ENCODE measurements at places on chromosomes 4 and X.

GRCh38 chr4:138897811-138898226 is 117.8 kb upstream of the NOCT start:
- no peak for DNase-seq

DNA sequence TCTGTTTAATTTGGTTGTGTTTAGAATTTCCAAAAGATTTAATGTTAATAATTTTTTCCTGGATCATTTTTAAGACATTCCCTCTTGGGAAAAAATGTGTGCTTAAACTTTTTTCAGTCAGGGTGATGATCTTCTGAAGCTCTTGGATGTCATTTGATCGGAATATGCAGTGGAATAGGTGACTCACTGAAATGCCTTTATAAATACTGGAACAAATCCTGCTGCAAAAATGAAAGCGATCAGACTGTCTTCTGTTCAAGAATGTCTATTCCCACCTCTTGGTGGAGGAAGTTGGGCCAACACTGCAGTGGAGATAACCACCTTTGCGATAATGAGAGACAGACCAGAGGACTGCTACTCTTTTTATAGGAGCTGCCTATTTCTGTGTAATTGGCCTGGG is 46.7 kb downstream of the LARP1B start:
- DNase-seq: no peak

GRCh38 chr4:83606898-83607297 is 71.0 kb downstream of the GPAT3 start:
- DNase-seq: no peak

DNA sequence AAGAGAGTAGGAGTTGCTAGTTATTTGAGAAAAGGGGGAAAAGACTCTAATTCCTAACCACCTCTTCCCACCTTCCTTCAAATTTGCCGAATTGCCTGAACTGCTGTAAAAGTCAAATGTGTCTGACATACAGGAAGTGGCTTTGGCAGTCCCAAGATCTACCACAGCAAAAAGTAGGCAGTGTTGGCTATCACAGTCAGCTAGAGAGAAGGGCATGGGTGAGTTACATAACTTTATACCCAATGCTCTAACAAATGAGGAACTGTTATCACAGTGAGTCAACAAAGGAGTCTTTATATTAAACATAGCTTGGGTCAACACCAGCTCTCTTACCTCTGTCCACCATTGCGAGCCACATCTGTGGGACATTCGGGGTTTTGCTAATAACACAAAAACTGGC is 2.4 kb upstream of the MBNL3 start:
- no peak for DNase-seq

DNA sequence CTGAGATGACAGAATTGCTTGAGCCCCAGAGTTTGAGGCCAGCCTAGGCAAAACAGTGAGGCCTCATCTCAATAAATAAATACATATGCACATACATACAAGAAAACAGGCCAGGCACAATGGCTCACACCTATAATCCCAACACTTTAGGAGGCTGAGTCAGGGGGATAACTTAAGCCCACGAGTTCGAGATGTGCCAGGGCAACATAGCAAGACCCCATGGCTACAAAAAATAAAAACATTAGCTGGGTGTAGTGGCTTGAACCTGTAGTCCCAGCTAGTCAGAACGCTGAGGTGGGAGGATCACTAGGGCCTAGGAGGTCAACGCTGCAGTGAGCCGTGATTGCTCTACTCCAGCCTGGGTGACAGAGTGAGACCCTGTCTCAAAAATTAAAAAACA is 51.6 kb upstream of the NEUROG2 start:
- DNase-seq: no peak
